AG09319 (cell line): ENCODE measurements at places on chromosomes 11 and 22.
A peak's percentile ranks its signal among the peaks of the same experiment; 100 is the strongest.

GRCh38 chr22:43013355-43014315, 1.3 kb downstream of the PACSIN2 start:
- no peak for DNase-seq

DNA sequence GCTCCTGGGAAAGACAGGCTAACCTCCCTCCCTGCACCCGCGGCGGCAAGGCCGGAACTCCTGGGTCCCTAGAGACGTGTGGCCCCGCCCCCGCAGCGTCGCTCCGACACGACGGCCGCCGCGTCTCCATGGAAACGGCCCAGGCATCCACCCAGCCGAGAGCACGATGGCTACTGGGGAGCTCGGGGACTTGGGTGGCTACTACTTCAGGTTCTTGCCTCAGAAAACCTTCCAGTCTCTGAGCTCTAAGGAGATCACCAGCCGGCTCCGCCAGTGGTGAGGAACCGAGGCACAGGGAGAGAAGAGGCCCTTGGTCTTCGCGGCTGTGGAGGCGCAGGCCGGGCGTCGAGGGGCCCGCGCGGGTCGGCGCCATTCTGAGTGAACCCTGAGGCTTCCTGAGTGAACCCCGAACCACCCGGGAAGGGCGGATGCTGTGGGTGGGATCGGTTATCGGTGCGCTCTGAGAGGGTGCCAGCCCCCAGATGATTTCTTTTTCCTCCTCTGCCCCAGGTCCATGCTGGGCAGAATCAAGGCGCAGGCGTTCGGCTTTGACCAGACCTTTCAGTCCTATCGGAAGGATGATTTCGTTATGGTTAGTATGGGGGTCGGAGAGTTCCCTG, at the start of gene CFAP300:
Gene CFAP300, plus strand, starts transcription at position 133 of the 620 bp plus-strand sequence. Its CDS starts 34 bp downstream, at position 167.
- peak; percentile 64 for DNase-seq

GRCh38 chr11:24664399-24664798, 167.5 kb downstream of the LUZP2 start:
- DNase-seq = no peak

DNA sequence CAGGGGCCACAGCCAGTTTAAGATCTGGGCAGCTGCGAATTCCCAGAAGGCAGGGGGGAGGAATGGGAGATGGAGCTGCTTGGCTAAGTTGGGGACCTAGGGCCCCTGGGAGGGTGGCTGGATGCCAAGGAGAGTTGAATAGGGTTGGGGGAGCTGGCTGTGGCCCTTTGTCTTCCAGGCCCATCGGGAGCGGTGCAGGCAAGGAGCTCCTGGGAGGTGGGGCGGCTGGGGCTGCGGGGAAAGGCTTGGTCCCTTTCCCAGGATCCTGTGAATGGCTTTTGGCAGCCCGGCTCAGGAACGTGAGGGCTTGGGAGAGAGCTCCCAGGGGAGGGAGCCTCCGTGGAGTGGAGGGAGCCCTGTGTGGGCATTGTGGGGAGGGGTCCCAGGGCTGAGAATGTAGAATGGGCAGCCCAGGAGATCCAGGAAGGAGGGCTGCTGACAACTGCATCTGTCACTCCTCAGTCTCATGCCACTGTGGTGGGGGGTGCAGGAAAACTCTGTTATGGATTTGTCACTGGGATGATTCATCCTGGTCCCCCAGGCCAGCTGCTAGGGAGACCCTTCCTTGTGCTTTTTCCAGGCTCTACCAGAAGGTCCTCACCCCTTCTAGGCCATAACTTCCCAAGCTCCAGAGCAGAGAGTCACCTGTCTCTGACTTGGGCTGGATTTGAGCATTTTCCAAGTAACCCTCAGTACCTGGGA, 6.0 kb downstream of the FREY1 start:
- no peak for DNase-seq

DNA sequence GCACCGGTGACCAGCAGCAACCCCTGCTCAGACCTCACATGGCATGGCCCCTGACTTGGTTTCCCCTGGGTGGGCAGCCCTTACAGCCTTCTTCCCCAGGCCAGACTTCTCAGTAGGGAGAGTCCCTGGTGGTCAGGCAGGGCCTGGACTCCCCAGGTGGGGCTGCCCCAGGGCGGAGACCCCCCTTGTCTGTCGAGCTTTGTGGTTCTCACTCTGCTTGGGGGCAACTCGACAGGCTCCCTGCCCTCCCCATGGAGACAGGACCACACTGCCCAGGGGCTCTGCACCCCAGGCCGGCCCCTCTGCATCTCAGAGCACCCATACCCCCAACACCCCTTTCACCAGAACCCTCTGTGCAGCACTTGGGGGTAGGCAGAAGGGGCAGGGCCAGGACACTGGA, 87.7 kb downstream of the MORC2 start:
- DNase-seq = no peak

DNA sequence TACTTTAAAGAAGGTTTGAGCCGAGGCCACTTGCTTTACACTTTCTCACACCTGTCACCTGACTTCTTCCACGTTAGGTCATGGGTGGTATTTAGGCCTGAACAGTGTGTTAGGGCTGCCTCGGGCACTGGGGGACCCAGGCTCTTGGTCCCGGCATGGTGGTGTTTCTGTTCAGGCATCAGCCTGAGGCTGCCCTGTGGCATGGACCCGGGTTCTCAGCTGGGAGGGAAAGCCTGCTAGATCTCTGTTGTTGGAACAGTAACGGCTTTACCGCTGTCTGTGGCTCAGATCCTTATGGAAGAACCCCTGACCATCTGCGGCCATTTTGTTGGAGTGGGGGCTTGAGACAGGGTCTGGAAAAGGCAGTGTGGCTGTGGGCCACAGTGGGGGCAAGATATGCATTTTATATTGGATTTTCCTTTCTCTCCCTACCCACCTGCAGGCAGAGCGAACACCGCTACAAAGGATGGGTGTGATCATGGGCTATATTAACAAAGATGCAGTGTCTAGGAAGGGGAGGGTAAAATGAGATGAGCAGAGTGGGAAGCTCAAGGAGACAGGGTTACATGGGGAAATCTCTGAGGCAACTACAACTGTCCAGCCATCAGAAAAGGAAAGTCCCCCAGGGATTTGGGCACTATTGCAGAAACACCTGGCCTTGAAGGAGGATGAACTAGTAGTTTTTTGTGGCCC, 1.6 kb upstream of the KCNJ11 start:
- DNase-seq = no peak

DNA sequence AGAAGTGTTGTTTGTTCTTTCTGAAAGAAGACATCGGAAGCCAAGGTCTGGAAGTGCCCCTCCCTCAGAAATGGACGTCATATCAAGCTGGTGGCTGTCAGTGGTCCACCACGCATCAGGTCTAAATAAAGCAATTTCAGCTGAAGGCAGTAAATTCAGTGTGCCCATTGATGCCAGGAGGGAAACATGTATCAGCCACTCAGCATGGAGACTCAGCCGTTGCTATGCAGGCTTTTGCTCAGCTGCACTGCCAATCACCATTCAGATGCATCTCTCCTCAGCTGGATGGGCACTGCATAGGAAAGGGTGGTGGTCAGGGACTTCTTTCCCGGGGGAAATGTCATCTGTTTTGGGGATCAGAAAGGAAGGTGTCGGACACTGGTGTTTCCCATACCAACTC, 878.2 kb downstream of the NTM start:
- DNase-seq = no peak

- peak; percentile 18 for DNase-seq
Measured at GRCh38 chr11:119615003-119615881, 113.8 kb downstream of the NECTIN1 start.

GRCh38 chr22:49799431-49800075, 28.1 kb downstream of the BRD1 start:
- no peak for DNase-seq

- DNase-seq = no peak
Measured at GRCh38 chr22:43313244-43313889, 29.8 kb downstream of the SCUBE1 start.

DNA sequence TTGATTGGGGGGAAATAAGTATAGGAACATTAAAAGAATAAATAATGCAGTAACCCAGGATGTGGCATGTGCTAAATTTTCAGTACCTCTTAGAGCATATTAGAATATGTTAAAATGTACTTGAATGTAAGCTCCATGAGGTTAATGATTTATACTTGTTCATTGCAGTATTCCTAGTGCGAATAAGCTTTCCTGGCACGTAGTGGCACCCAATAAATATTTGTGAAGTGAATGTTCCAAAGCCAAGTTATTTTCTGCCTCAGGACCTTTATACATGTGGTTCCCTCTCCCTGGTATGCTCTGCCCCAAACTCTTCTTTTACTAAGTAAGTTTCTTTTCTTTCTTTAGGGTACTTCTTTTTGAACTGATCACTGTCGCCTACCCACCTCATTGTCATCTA, 118.8 kb downstream of the DBX1 start:
- DNase-seq = no peak

DNA sequence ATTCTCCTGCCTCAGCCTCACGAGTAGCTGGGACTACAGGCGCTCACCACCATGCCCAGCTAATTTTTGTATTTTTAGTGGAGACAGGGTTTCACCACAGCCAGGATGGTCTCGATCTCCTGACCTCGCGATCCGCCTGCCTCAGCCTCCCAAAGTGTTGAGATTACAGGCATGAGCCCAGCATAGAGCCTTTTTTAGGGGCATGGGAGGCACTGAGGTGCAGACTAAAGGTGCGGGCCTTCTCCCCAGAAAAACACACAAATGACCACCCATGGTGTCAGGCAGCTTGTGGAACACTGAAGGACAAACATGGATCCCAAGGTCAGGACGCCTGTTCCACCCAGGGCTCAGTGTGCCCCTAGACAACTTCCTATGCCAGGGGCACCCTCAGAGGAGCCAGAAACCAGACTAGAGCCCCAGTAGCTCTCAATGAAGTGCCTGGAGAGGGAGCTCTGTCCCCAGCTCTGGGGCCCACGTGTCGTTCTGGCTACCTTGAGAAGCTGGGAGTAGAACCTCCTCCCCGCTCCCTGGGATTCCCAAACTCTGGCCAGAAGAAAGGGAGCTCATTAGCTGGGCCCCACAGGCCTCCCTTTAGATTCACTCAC, 21.2 kb upstream of the CD5 start:
- DNase-seq = no peak

- DNase-seq = no peak
Measured at GRCh38 chr11:69433741-69434140, 47.7 kb upstream of the LINC01488 start.

GRCh38 chr11:134032043-134032442, 36.8 kb upstream of the JAM3 start:
- no peak for DNase-seq

DNA sequence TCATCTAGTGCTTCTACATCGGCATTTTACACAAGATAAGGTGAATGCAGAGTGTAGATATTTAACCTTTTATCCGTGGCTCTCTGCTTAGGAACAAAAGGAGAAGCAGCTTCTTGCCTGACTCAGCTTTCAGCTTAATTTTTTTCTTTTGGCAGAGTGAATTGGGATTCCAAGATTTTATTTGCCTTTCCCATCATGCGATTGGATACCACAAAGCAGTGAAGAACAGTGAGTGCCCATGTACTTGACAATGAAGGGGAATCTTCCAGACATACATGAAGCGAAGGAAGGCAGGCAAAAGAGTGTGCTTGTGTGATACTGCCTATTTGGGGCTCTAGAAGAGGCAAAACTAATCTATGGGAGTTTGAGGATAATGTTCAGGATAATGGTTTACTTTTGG, 17.0 kb upstream of the CHKA start:
- no peak for DNase-seq

DNA sequence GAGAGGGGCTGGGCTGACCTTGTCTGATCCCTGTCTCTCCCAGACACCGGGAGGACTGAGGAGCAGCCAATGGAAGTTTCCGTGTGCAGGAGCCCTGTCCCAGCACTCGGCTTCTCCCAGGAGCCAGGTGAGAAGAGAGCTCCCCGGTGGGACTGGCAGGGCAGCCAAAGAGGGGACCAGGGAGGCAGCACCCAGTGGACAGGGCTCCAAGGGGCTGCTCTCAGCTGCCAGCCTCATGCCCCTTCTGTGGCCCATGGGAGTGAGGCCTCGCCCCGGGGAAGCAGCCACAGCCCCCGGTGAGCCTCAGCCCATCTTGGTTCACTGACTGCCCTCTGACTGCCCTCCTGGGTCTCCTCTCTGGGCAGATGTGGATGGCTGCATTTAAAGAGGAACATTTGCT, 6.8 kb downstream of the SCO2 start:
- no peak for DNase-seq

DNA sequence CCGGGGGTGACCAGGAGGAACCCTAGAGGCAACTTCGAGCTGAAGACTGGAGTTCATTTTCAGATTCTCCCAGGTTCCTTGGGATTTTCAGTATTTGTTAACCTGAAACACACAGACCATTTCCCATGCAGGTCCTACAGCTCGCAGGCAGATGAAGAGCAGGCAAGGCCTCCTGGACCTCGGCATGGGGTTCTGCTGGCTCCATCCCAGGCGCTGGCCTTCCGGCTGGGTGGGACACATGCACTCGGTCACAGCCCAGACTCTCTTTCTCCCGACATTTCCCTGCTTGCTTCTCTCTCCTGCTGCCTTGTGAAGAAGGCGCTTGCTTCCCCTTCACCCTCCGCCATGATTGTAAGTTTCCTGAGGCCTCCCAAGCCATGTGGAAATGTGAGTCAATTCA, 15.4 kb upstream of the TTLL12 start:
- no peak for DNase-seq

DNA sequence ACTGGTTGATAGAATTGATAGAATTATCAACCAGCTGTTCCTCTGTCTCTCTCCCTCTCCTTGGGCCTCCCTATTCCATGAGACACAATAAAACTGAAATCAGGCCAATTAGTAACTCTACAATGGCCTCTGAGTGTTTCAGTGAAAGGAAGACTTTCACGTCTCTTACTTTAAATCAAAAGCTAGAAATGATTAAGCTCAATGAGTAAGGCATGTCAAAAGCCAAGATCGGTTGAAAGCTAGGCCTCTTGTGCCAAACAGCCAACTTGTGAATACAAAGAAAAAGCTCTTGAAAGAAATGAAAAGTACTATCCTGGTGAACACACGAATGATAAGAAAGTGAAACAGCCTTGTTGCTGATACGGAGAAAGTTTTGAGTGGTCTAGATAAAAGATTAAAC, 16.6 kb downstream of the PIH1D2 start:
- DNase-seq = no peak

- peak; percentile 87 for DNase-seq
Measured at GRCh38 chr22:35749808-35750207, 32.1 kb downstream of the APOL5 start.

DNA sequence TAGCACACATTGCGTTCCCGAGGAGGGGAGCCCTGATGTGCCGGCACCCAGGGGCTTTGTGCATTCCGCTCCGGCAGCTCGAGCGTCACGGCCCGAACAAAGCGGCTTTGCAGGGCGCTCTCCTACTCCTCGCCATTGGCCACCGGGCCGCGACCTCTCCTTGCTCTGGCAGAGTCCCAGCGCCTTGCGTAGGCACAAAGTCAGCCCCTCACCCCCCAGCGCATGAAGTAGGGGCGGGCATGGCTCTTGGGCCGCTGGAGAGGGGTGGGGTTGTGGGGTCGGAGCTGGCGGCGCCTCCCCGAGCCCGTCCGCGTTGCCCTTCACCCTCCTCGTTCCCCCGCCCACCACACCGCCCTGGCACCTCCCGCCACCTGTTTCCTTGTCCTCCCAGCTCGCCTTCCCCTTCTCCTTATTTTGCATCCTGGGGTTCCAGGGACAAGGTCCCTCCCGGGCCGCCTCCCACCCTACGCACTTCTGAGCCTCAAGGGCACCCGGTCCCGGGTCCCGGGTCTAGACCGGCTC, 753 bp upstream of the PPARA start:
- no peak for DNase-seq

GRCh38 chr11:70466596-70466995, 68.3 kb downstream of the CTTN start:
- no peak for DNase-seq

- DNase-seq = no peak
Measured at GRCh38 chr11:17976651-17977050, 36.2 kb downstream of the SERGEF start.

- no peak for DNase-seq
Measured at GRCh38 chr11:121596195-121597155, 143.7 kb upstream of the SORL1-AS1 start.
